Activated CD8-positive, alpha-beta T cell treated with anti-CD3 and anti-CD28 coated beads for 36 hours (primary cell): ENCODE measurements at places on chromosomes 7 and 10. TPM values are rescaled to one million over a fixed set of nuclear protein-coding genes. Genes with fewer than 3 reads are reported as not detected.

- DNase-seq, result no peak
These were observed 60.7 kb downstream of the CCDC3 start for GRCh38 chr10:12940791-12941190.

The POU6F2 gene
- not detected for total RNA-seq

The TUBB8 gene
- total RNA-seq, result not detected

DNA sequence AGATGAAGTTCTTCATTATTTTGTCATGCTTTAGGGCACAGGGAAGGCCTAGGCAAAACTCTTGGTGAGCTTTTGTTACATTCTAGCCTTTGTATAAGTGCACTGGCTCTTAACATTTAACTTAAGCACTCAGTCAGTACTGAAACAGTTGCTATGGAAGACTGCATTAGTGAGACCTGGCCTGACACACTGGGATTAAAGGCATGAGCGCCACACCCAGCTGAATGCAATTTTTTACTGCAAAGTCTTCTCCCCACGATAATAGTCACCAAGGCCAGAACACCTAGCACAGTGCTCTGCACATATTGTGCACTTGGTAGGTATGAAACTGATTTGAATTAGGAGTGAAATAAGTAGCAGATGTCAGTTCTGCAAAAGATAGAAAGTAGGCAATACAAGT lies 41.2 kb upstream of the ZNF138 start:
- no peak for DNase-seq

The AEBP1 gene
- 29.1 TPM for total RNA-seq

DNA sequence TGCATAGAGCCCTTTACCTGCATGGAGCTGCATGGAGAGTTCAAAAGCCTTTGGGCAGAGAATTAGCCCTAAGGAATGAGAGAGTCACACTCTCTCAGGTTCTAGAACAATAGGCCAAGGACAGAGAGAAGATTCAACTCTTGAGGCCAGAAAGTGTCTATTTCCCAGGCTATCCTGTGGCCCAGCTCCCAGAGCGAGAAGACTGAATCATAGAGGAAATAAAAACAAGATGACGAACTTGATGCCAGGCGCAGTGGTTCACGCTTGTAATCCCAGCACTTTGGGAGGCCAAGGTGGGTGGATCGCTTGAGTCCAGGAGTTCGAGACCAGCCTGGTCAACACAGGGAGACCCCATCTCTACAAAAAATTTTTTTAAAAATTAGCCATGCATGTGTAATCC lies 18.3 kb upstream of the PODXL start:
- DNase-seq, result no peak
